ENCODE measurements at places on chromosomes 7 and 10. TPM values are rescaled to one million over a fixed set of nuclear protein-coding genes. Genes with fewer than 3 reads are reported as not detected.

The ZNF727 gene
- polyA plus RNA-seq: 0.62 TPM

The PAXIP1 gene
- 24.3 TPM for polyA plus RNA-seq

The NDUFB2 gene
- 199 TPM for polyA plus RNA-seq

- no peak for DNase-seq
These were observed 18.1 kb upstream of the PAXIP1 start for GRCh38 chr7:155020996-155021395.

DNA sequence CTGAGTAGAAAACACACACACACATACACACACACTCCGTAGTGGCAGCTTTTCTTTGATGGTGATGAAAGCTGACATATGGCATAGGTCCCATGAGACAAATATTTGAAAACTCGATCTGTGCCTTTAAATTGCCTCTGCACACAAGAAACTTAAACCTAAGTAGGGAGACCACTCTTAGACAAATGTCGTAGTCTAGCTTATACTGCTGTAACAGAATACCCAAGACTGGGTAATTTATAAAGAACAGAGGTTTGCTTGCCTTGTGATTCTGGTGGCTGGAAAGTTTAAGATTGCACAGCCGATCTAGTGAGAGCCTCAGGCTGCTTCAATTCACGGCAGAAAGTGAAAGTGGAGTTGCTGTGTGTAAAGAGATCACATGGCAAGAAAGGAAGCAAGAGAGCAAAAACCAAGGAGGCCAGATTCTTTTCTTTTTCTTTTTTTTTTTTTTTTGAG lies 489.4 kb upstream of the SORCS1 start:
- DNase-seq: peak; percentile 30

DNA sequence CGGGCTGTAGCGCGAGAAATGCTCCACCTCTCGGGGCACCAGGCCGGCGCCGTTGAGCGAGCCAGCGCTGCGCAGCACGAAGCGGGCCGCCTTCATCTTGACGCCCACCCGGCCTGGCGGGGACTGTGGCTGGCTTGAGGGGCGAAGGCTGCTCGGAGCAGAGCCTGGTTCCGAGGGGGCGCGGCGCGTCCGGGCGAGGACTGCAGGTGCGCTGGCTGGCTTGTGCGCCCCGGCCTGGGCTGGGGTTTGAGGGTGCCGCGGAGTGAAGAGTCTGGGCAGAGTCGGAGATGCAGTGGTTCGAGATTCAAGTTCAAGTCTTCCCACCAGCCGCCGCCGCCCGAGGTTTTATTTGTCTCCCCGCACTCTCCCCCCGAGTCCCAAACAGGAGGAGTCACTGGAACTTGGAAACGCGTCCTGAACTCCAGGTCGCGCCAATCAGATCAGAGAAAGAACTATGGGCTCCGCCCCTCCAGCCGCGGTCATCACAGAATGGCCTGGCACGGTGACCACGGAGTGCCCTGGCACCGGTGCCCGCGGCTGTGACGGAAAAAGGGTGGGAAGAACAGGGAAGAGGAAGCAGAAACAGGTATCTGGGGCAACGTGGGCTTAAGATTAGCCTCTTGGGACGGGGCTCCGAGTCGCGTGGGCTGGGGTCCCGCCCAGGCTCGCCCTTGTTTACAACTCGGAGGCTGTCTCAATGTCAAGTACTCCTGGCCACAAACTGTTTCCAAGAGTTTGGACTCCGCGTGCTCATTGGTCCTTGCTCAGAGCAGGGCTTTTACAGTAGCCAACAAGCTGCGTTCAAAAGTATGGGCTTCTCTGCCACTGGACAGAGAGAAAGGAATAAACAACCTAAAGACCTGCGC lies at the start of gene PDK4:
Gene PDK4 (minus strand): TSS at position 319 of the 866 bp plus-strand sequence. CDS start 223 bp downstream, at position 96.
- DNase-seq: peak; percentile 83

- DNase-seq: no peak
These were observed 163.7 kb downstream of the BAMBI start for GRCh38 chr10:28840971-28841370.

GRCh38 chr10:68333440-68334431 lies 1.0 kb upstream of the PBLD start:
- DNase-seq: no peak

GRCh38 chr7:114083166-114084001 lies 164.6 kb upstream of the PPP1R3A start:
- peak; percentile 34 for DNase-seq

DNA sequence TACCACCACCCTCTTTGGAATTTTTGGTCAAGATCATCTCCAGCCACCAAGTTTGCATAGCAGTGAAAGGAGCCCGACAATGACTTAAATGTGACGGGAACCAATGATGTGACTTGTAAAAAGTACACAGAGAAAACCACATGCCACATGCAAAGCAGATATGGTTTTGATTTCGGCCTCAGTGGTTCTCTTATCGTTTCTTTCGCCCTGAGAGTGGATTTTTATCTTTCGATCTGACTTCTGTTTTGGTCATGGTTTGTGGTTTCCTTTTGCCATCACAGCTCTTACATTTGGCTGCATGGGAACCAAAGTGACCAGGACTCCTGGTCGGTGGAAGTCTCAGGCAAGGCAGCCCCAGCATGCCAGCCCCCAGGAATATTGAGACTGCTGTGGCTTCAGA lies 31.5 kb downstream of the TCF7L2 start:
- DNase-seq: no peak

GRCh38 chr7:53418834-53419482 lies 383.5 kb downstream of the POM121L12 start:
- peak; percentile 31 for DNase-seq

The CCDC172 gene
- polyA plus RNA-seq: not detected

DNA sequence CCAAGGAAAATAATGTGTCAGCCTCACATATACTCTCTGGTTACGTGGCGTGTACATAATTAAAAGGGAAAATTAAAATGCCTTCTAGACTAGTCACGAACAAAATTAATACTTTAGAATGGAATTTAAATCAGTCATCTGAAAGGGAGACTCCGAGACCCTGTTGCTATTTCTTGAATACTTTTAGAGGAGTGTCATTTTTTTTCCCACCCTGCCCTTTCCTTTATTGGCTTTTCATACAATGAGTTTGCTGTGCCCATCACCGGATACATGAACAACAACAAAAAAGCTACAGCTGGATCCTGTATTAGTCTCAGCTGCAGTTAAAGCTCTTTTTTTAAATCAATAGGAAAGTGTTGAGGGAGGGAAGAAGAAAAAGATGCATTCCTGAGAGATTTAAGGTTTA lies 20.1 kb downstream of the CYTH3 start:
- no peak for DNase-seq

The GALNT17 gene
- 5.6 TPM for polyA plus RNA-seq

DNA sequence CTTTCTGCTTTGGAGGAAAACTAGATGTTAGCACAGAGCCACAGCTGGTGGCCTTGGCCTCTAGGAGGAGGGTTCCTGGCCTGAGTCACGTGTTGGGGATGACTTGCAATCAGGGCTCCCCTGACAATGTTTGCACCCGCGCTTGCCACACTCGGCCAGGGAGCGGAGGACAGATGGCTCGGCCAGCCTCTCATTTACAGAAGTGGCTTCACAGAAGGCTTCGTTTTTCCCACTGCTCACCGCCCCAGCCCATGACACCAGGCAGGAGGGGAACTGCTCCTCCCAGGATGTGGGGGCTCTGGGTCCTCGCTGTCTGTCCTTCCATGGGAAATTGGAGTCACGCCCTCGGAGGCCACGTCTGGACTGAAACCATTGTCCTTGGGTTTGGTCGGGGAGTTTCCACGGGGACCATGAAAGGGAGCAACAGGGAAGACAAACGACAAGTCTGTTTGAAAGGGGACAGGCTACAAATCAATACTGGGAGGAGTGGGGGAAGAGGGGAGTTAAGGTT lies 49.6 kb upstream of the UBE3C start:
- no peak for DNase-seq

GRCh38 chr10:354901-355617 lies 219.8 kb downstream of the ZMYND11 start:
- DNase-seq: no peak

The OPALIN gene
- not detected for polyA plus RNA-seq

- DNase-seq: no peak
These were observed 554.2 kb downstream of the DNAJB6 start for GRCh38 chr7:157890921-157891401.

DNA sequence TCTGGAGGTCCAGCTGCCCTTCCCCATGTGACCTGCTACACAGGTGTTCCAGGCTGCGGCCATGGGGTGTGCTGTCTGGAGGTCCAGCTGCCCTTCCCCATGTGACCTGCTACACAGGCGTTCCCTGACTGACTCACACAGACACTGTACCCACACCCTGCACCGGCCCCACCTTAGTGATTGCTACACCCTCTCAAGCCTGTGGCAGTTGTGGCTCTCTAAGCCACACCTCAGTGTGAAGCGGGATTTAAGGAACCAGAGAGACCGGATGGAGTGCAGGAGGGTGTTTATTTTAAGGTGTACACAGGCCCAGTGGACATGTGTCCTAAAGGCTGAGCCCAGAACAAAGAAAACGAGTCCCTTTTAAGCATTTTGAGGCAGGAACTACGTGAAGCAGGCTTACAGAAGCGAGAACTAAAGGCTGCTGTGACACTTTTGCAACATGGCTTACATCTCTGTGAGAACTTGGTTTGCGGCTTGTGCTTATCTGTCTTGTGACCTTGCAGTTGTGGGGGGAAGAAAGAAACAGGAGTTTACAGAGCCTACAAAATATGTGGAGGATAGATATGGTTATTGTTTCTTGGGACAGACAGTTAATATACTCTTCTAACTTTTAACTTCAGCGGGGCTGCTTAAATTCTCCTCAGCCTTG lies 326.4 kb downstream of the PAXIP1 start:
- no peak for DNase-seq

DNA sequence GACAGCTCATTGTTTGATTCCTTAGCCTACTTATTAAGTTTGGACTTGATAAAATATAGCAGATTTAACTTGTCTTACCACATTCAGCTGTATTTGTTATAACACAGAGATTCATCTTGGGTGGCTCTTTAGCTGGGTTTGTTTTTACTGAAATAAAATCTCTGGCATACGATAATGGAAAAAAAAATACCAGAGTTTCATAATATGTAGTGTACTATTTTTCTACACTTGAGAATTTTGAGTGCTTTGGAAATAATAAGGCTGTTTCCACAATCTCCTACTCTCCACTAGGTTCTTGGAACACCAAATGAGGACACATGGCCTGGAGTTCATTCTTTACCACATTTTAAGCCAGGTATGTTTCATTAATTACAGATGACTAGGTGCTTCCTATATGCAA lies 218.6 kb upstream of the FZD1 start:
- DNase-seq: no peak

GRCh38 chr10:11246752-11247467 lies 229.2 kb downstream of the CELF2 start:
- DNase-seq: no peak

DNA sequence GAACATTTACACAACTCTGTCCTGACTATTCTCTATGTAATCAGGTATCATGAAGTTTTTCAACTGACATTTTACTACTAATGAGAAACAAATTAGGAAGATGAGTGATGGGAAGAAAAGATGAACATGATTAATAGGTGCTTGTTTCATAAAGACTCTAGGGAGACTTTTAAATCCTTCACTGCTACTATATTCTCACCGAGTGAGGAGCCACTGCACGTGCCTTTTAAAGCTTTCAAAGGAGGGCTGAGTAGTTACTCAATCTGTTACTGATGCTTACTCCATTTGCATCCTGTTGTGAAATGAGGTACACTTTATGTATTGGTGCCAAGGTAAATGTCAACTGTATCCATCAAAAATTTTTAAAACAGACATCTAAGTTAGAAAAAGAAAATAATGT lies 1.3 kb upstream of the COMMD3 start:
- no peak for DNase-seq

The TCF7L2 gene
- polyA plus RNA-seq: 47.8 TPM

- no peak for DNase-seq
These were observed 132.3 kb downstream of the CREB5 start for GRCh38 chr7:28544453-28545117.

GRCh38 chr7:50208378-50208982 lies 96.0 kb upstream of the IKZF1 start:
- no peak for DNase-seq

DNA sequence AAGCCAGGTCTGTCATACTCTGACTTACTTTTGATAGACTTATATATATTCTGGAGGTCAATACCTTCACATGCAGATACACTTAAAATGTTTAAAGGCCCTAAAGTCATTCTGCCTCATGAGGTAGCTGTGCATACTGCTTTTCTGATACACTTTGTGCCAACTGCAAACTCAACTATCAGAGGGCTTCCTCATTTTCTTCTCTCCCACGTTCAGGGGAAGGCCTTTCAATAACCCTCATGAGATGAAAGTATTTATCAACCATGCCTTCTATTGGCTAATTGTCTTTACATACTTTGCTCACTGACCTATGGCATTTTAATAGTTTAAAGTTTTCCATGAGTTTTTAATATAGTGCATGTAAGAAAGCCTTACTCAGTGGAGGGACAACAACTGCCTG lies 112.7 kb upstream of the AMPH start:
- DNase-seq: no peak

DNA sequence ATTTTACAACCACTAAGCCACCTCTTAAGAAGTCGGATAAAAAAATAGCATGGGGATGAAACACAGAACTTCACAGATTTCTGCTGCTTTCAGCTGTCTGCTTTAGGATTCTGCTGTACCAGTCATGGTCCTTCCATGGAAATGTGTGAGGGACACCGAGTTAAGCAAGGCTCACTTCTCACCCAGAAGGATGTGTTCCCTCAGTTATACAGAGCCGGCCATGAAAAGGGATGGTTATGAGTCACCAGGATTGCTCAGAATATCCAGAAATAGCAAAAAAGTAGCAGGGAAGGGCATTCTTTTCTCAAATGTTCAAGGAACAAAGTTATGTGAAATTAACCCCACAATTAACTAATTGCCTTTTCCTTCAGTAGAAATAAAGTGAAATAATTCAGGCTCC lies 124.4 kb downstream of the AMPH start:
- DNase-seq: no peak

- DNase-seq: peak; percentile 82
These were observed 2.0 kb upstream of the ARPC1B start for GRCh38 chr7:99372275-99373090.
